Progenitor cell of endocrine pancreas (in vitro differentiated cells): ENCODE measurements at places on chromosomes 3 and 15. TPM values are rescaled to one million over a fixed set of nuclear protein-coding genes. Genes with fewer than 3 reads are reported as not detected.

DNA sequence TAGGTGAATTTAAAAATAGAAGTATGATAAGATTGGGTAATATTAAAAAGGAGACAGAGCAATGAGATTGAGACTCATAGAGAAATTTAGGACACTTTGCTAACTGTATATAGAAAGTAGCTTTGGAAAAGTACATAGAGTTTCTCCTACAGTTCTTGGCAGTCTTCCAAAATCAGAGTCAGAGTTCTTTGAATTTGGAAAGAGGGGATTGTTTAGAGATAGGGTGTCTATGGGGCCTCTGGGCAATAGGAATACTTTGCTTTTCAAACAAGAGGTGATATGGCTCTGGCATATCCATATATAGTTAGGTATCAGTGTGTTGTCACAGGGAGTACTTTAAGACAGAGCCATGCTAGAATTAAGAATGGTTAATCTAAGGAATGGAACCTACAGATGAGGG, 477.1 kb upstream of the KCNMB2 start:
- H3K4me3 ChIP-seq, result no peak overlapping the region
- H3K27ac ChIP-seq, result no peak overlapping the region
- H3K36me3 ChIP-seq, result no peaks in the 10 kb centered on the region
- H3K4me1 ChIP-seq, result no peaks in the 10 kb centered on the region
- no peaks in the 10 kb centered on the region for H3K27me3 ChIP-seq

DNA sequence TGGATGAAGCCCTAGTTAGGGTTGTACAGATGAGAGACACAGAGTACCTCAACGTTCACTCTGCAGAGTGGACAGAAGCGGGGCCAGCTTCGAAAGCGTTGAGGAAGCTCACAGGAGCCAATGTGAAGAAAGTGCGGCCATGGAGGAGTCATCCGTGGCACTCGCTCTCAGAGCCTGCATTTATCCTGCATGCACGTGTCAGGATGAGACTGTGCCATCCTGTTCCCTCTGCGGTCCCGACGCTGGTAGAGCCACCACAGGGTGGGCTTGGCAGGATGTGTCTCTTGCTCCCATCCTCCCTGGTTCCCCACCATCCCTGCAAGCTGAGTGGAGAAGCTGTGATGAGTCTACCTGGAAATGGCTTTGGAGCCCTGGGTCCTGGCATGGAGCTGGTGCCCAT, 39.3 kb downstream of the KLHL25 start:
- no peak for DNase-seq
- no peak overlapping the region for H3K4me3 ChIP-seq
- H3K36me3 ChIP-seq, result peaks cover 11% of the 10 kb centered on the region
- H3K4me1 ChIP-seq, result no peaks in the 10 kb centered on the region

Gene CD86
- total RNA-seq, result not detected in 2 replicates

- peak overlapping the region; percentile 98 for H3K27ac ChIP-seq
- peaks cover 15% of the 10 kb centered on the region for H3K4me1 ChIP-seq
- H3K4me3 ChIP-seq, result peak overlapping the region; percentile 96
- peaks cover 13% of the 10 kb centered on the region for H3K36me3 ChIP-seq
- H3K27me3 ChIP-seq, result no peaks in the 10 kb centered on the region
- DNase-seq, result no peak
Measured at GRCh38 chr3:9749296-9749644, 482 bp upstream of the OGG1 start.

GRCh38 chr3:169094204-169094603, 569.3 kb downstream of the MECOM start:
- peaks cover 4% of the 10 kb centered on the region for H3K4me1 ChIP-seq
- H3K36me3 ChIP-seq, result peaks cover 32% of the 10 kb centered on the region
- no peak overlapping the region for H3K4me3 ChIP-seq
- no peak overlapping the region for H3K27ac ChIP-seq
- no peak for DNase-seq

GRCh38 chr3:127486321-127486944, 104.1 kb downstream of the TPRA1 start:
- no peaks in the 10 kb centered on the region for H3K4me1 ChIP-seq
- no peak overlapping the region for H3K4me3 ChIP-seq
- no peak overlapping the region for H3K27ac ChIP-seq
- DNase-seq, result no peak

GRCh38 chr3:182782149-182782548, 11.2 kb upstream of the ATP11B start:
- peaks cover 4% of the 10 kb centered on the region for H3K4me1 ChIP-seq
- H3K27me3 ChIP-seq, result peaks cover 3% of the 10 kb centered on the region
- no peaks in the 10 kb centered on the region for H3K36me3 ChIP-seq
- no peak for DNase-seq
- no peak overlapping the region for H3K27ac ChIP-seq

DNA sequence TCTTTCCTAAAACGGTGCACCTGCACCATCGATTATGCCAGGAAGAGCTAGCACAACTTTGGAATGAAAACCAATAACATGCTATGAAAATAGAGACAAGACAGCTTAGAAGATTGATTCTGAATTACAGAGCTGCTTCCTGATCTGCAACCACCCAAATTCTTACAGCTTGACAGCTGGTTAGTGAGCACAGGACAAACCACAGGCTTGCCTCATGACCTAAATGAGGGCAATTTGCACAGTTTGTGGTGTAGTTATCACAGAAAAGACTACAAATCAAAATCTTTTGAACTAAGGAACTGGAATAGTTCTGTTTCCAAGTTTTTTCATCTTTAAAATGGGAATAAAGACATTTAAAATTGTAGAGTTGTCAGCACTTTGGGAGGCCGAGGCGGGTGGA, 533.5 kb downstream of the NAALADL2 start:
- H3K36me3 ChIP-seq, result peaks cover 2% of the 10 kb centered on the region
- peaks cover 4% of the 10 kb centered on the region for H3K4me1 ChIP-seq
- H3K27ac ChIP-seq, result no peak overlapping the region

GRCh38 chr3:164024786-164025185, 1053.5 kb downstream of the SI start:
- no peaks in the 10 kb centered on the region for H3K27me3 ChIP-seq
- no peak for DNase-seq
- H3K27ac ChIP-seq, result no peak overlapping the region
- no peaks in the 10 kb centered on the region for H3K4me1 ChIP-seq
- no peaks in the 10 kb centered on the region for H3K36me3 ChIP-seq

Gene IGF1R
- 106 and 109 TPM in 2 replicates for total RNA-seq

Gene VGLL4
- total RNA-seq, result 93.2 and 93.4 TPM in 2 replicates
